ENCODE measurements at places on chromosomes 1 and 21.

DNA sequence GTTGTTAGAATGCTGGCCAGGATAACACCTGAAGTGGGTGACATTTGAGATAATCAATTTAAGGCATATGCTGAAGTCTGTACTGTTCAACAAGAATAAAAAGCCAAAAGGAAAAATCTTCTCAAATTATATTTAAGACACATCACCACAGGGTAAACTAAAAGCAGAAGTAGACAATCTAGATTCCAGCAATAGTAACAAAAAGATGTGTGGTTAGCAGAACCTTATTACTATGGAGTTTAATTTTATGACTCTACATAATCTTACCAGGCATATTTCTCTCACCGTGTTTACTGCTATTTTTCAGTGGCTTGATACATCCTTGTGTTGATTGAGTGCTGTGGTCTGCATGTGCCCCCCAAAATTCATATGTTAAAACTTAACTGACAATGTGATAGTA lies 300.4 kb upstream of the ZP4 start:
- no peak for DNase-seq

DNA sequence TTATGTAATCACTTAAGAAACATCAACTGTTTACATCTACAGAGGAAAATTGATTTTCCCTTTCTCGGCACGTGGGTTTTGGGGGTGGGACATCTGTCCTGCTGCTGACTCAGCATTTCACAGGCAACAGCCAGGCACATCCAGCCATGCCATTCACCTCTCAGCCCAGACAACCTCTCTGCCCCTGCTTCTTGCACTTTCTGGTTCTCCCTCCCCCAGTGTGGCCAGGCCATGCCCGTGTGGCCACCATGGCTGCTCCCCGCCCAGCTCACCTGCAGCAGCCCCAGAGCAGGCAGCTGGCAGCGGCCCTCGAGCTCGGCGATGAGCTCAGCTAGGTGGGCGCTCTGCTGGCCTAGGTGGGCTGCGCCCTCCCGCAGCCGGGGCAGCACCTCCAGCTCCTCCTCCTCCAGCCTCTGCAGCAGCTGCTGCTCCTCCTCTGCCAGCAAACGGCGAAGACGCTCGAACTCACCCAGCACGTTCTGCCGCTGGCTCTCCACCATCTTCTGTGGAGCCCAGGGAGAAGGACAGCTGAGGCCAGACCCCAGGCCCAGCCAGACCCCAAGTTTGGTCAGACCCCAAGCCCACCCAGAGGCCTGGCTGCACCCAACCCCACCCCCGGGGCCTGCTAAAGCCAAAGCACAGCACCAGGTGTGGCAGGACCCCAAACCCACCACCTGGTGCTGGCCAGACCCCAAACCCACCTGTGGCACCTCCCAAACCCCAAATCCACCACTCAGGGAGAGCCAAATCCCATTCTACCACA lies 5.8 kb downstream of the TRIM11 start:
- DNase-seq, result no peak

GRCh38 chr21:41362605-41363369 lies 960 bp downstream of the MX2 start:
- no peak for DNase-seq

- DNase-seq, result no peak
Observed at GRCh38 chr1:222995236-222995580, 147.8 kb downstream of the TLR5 start.

GRCh38 chr1:91349524-91349923 lies 55.1 kb downstream of the HFM1 start:
- DNase-seq, result no peak

DNA sequence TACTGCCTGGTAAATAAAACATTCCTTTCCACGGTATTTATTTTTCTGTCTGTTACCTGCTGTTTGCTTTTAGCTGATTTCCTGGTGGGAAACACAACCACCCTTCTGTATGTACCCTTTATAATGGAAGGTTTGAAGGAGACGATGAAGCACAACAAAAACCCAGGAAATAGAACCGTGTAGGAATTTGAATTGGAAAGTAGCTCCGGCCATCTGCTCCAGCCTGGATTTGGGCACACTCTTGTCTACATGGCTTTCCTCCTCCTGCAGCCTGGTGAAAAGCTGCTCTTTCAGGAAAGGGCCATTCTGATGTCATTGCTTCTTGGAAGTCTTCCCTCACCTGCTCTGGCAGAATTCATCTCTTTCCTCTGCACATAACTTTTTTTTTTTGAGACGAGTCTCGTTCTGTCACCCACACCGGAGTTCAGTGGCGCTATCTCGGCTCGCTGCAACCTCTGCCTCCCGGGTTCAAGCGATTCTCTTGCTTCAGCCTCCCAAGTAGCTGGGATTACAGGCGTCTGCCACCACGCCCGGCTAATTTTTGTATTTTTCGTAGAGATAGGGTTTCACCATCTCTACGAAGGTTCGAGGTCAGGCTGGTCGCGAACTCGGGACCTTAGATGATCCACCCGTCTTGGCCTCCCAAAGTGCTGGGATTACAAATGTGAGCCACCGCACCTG lies 2.7 kb downstream of the AK4 start:
- no peak for DNase-seq

- peak; percentile 45 for DNase-seq
Observed at GRCh38 chr1:31701091-31701736, 2.6 kb downstream of the COL16A1 start.

DNA sequence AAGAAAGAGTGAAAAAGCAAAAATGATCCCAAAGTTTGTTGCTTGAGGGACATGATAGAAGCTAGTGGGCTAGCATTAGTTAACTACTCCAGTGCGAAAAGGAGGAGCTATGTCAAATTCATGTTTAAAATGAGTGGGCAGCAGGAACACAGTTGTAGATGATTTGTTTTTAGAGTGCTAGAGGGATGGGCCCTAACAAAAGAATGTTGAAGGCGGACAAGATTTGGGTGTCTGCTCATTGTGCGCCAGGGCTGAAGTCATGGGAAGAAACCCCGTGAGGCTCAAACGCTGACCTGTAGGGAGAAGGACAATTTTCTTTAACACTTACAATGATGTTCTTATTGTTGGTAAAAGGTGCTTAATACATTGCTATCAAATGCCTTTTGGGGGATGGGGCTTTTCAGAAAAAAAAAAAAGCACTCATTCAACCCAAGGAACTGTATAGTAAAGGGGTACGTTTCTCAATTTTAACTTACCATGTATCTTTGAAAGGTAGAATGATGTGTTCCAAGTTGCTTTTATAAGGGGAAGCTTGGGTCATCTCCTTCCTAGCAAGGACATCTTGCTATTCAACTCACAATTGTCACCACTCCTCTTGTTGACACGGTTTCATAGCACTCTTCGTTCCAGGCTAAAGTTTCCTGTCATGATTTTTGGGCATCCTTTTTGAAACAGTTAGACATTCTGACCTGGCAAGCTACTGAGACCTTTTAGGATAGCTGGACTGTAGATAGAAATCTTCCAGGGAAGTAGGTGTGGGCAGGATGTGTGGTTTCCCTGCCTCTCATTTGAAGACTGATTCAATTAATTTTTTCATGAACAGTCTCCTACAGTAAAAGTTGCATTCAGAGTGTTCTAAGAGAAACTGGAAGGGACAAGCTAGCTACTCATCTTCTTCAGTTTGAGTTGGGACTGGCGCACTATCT lies 53.0 kb upstream of the CNN3 start:
- DNase-seq, result no peak

DNA sequence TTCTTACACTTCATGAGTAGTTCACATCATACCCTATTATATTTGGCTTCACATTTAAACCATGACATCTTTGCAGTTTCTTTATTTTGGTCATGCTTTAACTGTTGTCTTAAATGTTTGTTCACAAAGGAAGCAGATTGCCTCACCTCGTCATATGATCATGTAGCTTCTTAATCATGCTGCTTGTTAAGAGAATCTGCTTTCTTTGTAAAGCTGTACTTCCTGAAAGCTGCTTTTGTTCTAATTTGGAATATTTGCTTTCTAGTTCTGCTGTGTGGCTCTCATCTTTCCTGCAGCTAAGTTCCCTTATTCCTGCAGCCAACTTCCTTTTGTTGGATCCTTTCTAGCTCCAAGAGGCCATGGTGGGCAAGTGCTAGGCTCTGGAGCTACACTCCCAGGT lies 62.9 kb upstream of the SIM2 start:
- DNase-seq, result no peak

DNA sequence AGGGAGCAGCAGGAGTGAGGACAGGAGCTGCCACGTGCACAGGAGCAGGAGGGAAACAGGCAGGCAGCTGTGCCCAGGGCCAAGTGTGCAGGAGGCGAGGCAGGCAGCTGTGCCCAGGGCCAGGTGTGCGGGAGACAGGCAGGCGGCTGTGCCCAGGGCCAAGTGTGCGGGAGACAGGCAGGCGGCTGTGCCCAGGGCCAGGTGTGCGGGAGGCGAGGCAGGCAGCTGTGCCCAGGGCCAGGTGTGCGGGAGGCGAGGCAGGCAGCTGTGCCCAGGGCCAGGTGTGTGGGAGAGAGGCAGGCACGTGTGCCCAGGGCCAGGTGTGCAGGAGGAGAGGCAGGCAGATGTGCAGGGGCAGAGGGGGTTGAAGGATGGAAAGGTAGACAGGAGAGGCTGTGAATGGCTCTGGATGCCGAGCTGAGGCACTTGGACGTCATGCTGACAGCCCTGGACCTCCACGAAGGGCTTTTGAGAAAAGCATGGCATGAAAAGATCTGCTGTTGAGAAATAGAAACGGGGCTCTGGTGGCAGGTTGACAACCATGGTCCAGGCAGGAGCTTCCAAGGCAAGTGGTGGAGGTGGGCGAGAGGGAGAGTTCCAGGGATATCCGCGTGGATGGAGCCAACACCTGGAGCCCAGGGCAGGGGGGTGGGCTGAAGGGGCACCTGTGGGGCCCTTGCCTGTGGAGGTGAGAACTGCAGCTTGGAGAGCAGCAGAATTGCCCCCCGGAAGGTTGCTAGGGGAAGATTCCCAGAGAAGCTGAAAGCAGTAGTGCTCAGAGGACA lies 19.1 kb upstream of the NPHP4 start:
- no peak for DNase-seq

DNA sequence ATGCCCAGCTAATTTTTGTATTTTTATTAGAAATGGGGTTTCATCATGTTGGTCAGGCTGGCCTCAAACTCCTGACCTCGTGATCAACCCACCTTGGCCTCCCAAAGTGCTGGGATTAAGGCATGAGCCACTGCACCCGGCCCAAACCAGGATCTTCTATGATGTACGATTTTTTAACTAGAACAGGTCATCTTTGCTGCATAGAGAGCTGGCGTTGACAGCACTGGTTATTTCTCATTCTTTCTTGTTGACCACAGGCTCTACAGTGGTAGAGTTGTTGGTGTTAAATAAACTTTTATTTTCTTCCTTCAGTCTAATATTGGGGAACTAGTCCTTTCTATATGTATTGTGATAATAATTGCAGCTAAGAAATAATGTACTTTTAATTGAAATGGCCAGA lies 3.8 kb upstream of the MAB21L3 start:
- no peak for DNase-seq

- DNase-seq, result no peak
Observed at GRCh38 chr1:191279266-191279800, 801.7 kb upstream of the BRINP3 start.

DNA sequence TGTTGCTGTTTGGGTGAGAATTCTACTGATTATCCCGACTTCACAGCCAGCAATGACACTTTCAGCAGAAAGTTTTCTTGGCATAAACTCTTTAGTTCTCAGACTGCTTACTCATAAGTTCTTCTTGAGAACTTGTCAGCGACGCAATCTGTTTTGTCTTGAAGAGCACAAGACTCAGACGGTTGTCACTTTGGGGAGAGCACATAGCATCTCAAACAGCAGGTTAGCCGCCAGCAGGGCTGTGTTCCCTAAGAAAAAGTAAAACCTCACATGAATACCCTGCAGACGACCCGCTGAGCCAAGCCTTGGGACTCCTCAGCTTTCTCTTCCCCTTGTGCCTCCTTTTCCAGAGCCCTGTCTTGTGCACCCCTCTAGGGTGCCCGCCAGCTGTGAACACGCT lies 11.4 kb downstream of the AGMAT start:
- DNase-seq, result no peak

DNA sequence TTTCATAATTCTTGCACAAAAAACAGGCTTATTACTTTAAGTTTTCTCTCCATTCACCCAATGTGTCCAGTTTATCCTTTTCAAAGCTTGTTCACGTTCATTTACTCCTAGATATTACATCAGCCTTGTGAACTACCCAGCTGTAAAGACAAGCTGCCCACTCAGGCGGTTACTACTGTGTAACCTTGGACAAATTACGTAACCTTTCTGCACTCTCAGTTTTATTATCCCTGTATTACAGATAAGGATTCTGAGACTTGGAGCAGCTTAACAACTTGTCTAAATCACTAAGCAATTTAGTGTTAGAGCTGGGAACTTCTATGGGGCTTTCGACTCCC lies 20.5 kb upstream of the LPAR3 start:
- DNase-seq, result peak; percentile 36

DNA sequence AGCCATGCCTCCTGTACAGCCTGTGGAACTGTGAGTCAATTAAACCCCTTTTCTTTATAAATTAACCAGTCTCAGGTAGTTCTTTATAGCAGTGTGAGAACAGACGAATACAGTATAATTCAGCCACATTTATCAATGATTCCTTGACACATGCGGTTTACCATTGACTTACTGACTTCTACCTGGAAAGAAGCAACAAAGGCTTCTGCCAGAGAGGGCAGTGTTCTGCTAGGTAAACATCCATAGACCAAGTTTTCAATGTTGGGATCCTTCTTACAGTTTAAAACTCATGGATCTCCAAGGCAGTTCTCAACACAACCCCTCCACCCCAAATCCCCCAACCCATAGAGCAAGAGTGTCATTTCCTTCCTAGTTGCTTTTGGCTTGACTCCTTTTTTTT lies 150.6 kb downstream of the ZNF648 start:
- no peak for DNase-seq

DNA sequence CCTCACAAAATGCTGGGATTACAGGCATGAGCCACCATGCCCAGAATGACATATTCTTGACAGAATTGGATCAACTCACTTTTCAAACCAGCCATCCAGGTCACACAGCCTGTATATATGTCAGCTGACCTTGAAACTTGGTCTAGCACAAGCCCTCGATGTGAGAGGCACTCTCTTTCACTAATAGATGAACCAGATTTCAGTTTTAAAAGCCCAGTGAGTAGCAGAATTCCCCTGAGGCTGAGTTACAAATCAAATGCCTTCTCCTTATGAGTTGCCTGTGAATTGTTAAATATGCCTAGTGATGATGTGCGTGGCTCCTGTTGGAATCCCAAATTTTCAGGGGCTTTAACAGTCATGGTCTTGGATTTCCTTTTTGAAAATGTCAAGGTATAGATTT lies 88.7 kb downstream of the CD247 start:
- DNase-seq, result no peak

GRCh38 chr1:40391688-40392145 lies 18.2 kb downstream of the SMAP2 start:
- no peak for DNase-seq

DNA sequence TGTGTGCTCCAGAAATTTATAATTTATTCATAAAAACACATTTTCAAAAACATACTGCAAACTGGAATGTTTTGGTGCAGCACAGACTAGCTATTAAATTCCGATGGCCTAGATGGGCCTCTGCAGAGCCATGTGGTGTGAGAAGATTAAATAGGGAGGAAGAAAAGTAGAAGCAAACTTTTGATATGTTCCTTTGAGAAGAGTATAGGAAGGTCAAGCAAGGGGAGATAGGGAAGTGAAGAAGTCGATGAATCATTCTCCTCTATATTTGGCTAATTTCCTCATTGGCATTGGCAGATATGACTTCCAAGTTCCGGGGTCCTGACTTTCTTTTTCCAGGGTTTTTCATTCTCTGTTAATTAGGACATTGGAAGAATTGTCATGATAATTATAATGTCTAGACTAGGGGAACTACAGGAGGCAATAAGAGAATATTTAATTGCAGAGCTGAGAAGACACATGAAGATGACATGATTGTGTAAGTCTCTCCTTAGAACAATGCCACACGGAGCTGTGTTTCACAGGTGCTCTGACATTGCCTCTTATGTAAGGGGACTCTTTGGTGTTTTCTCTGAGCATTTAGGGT lies 19.3 kb upstream of the ZNF326 start:
- DNase-seq, result no peak

GRCh38 chr1:190250368-190250767 lies 227.3 kb downstream of the BRINP3 start:
- no peak for DNase-seq

Data from LoVo (cell line).